GM12892 (cell line): ENCODE measurements at places on chromosomes 3 and 15.

DNA sequence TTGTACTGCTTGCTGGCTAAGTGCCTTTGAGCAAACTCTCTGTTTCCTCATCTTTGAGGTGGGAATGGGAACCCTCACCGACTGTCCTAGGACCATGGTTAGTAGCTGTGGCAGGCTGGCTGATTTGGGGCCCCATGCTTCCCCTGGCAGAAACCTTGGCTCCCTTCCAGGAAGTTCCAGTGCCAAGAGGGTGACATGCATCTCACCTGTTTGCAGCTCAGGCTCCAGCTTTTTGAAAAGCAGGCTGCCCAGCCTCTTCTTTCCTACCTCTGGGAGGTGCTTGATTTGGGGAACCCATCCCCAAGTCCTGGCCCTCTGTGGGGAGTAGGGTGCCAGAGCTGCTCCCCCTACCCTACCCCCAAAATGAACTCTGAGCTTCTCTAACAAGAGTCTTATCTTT lies 50.8 kb downstream of the RAB11A start:
- DNase-seq: no peak

GRCh38 chr3:46910166-46910760 lies 32.7 kb downstream of the PTH1R start:
- DNase-seq: no peak

DNA sequence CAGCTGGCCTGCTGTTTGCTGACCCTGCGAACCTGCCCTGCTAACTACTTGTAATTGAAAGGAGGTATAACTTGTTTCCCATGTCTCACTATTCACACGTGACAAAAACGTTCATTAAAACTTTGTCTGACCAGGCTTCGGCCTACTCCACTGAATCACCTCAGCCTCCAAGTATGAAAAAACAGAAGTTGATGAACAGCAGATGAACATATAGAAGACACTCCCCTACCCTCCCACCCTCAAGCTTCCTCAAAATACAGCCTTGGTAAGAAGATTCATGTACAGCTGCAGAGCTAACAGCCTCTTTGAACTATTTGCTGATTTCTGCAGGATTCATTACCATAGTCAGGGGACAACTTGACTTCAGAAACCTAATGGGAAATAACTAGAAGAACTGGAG lies 10.7 kb downstream of the RBM15B start:
- DNase-seq: no peak

- DNase-seq: no peak
These were observed 58.5 kb upstream of the SAMMSON start for GRCh38 chr3:69941037-69941436.

DNA sequence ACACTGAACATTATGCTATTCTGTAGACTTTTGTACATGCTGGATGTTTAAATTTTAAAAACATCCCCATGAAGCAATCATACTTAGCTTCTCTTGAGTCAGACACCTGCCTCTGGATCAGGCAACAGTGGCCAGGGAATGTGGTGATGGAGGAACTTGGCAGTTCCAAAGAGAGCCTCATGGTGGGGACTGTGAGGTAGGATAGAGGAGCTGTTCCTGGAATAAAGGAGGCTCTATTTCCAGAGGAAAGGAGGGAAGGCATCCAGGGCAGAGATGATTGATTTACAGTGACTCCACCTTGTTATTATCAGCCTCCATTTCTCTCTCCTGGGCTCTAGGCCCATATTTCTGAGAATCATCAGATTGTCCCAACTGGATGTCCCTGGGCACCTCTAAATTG lies 35.0 kb upstream of the ABHD17C start:
- no peak for DNase-seq

GRCh38 chr15:89203705-89204273 lies 17.6 kb downstream of the RLBP1 start:
- no peak for DNase-seq

- no peak for DNase-seq
These were observed 728 bp downstream of the EIF2B5 start for GRCh38 chr3:184135911-184136260.

DNA sequence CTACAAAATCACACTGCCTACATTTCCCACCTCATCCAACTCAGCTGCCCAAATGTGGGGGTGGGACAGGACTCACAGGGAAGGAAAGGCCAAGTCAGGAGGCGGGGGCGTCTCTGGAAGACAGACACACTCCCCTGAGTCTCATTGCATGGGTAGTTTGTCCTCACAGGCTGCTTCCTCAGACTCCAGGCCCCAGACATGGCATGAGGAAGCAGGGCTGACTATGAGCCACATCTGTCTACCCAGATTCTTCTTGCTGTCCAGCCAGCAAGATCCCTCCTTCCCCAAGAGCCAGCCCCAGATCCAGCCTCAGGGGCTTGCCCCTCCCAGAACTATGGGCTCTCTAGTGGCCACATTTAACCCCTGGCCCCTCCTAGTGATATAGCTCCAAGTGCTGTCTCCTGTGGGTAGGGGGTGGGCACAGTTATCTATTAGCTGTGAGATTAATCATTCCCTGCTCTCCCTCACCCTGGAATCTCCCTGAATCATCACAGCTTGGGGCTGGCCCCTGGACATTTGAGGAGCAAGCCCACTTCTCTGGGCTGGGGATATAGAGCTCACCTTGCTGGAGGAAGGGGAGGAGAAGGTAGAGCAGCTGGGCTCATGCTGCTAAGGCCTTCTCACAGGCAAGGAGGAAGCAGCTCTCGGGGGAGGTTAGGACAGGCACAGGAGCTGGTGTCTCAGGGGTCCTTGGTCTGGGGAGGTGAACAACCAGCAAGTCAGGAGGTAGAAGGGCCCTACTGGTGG lies 2.1 kb upstream of the CCDC33 start:
- no peak for DNase-seq

DNA sequence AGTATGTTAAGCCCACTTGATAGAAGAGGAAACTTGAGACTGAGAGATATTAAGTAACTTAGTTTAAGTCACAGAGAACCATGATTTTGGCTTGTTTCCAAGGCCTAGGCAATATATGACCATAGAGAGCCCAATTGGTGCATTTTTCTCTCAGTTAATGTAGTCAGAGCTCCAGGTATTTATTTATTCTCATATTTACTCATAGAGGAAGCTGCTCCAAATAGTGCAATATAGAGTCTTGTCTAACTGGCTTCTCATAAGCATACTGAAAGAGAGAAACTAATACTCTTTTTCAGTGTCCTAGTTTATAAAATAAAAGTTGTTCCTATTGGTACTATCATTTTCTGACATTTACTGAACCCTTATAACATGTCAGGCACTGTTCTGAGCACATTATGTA lies 15.2 kb downstream of the TRNT1 start:
- DNase-seq: no peak

- DNase-seq: no peak
These were observed 253.7 kb downstream of the ZBTB20 start for GRCh38 chr3:114893361-114893760.

DNA sequence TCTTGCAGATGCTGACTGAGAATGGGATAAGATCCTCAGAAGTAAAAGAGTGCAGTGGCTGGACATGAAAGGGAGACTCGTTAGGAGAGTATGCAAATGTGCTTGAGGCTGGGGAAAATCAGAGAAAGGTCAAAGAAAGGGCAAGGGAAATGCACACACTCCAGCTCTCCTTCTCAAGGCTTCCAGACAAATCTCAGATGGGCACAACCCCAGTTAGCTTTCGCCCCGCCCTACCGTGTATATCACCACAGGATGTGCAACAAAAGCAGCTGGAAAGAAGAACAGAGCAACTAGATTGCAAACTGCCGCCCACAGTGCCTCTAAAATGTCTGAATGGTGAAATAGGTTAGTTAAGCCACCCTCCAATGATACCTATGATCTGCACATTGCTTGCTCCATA lies 63.9 kb downstream of the CERS3 start:
- no peak for DNase-seq

GRCh38 chr3:133871368-133872090 lies 24.2 kb downstream of the RAB6B start:
- DNase-seq: no peak

DNA sequence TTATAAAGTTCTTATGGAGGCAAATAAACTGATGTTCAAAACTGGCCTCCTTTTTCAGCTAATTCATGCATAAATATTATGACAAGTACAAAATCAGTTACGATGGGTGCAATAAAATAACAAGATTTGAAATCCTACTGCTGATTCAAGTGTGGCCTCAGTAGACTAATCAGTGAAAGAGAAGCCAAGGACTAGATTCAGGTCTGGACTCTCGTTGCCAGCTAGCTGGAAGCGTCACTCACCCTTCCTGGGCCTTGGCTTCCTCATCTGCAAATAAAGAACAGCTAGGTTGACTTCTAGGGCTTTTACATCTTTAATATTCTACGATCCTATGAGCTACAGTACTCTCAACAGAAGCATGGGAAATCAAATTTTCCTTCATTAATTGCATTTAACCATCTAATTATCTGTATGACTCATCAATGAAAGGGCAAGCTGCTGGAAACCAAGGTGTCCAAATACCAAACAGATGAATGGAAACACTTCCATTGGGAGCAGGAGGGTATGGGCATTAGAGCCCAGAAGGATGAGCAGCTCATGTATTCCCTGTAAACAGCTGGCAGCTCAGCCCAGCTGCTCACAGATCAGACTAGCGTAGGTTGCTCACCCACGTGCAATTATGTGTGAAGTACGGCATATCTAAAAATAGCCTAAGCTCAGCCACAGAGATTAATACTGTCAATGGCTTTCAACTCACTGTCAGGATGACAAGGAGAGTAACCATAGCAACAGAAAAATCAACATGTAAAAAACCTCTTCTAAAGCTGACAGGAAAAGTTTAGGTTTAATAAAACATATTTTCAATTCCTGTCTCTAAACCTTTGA lies 294.8 kb downstream of the PLCL2 start:
- DNase-seq: no peak

GRCh38 chr15:100093211-100094126 lies 248.3 kb downstream of the ADAMTS17 start:
- no peak for DNase-seq

- no peak for DNase-seq
These were observed 178.4 kb downstream of the ATP10A start for GRCh38 chr15:25684521-25685431.

DNA sequence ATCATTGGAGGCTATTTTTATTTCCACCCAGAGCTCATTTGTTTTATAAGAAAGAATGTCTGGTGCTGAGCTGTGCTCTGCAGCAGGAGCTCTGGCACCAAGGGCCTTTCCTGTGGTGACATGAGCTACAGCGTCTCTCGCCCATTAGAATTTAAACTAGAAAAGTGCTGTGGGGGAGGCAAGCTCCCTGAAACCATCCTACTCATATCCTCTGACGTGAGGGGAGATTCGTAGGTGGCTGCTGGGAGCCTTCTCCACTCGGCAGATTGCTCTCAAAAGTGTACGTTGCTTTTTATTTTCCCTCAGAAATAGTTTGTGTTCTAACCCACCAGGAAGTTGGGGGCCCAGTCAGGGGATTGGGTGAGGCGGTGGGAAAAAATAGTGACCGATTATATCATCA lies 76.3 kb upstream of the ARHGEF3 start:
- no peak for DNase-seq

GRCh38 chr3:73815966-73816365 lies 191.2 kb upstream of the PDZRN3 start:
- no peak for DNase-seq

- DNase-seq: no peak
These were observed 77.6 kb upstream of the RAP2B start for GRCh38 chr3:153084431-153084830.

- no peak for DNase-seq
These were observed 18.4 kb upstream of the OCA2 start for GRCh38 chr15:28117432-28117990.

GRCh38 chr3:23396746-23397145 lies 193.6 kb downstream of the UBE2E2 start:
- no peak for DNase-seq

DNA sequence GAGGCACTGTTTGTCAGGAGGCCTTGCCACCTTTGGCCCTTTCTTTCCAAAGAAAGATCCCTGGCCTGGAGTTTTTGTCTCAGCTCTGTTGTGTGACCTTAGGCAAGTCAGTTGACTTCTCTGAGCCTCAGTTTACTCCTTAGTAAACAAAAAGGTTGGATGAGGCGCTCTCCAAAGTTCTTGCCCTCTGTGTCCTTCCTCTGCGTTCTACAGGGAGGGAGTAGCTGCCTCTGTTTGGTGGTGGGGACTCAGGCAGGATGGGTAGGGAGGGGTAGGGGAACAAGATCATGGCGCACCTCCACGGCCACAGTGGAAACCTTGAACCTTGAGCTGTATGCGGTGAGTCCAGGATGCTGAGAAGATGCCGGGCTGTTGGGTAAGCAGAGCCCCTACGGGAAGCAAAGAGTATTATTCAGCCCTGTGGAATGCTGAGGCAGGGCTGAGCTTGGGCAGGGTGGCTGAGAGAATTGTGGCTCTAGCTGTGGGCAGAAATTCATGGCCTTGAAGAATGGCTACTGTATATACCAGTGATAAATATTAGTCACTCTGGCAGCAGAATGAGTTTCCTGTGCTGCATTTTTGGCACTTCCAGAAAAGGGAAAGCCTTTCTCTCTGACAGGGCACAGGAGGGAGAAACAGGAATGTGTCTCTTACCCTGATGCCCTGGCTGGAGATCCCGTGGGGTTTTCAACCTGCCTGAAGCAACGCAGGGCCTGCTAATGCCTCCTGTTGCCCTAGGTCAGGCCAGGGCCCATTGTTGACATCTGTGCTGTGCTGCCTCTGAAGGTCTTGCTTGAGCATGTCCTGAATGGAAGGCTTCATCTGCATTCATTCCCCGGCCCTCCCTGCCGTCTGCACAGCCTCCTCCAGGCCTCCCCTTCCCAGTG lies 39.9 kb downstream of the SMAD3 start:
- DNase-seq: no peak
